ENCODE measurements at places on chromosomes 1 and 21. TPM values are rescaled to one million over a fixed set of nuclear protein-coding genes. Genes with fewer than 3 reads are reported as not detected.

OR2L3 gene
- total RNA-seq: not detected

FAM177B gene
- total RNA-seq: not detected

RGSL1 gene
- not detected for total RNA-seq

NUCKS1 gene
- total RNA-seq: 59.8 TPM

LRRIQ3 gene
- 0.43 TPM for total RNA-seq

CADM3 gene
- not detected for total RNA-seq

TAS1R1 gene
- not detected for total RNA-seq

CACNA1S gene
- total RNA-seq: not detected
